ENCODE measurements at places on chromosomes 5 and 9.

GRCh38 chr5:72451741-72452505 lies 55.3 kb downstream of the ZNF366 start:
- DNase-seq = no peak

DNA sequence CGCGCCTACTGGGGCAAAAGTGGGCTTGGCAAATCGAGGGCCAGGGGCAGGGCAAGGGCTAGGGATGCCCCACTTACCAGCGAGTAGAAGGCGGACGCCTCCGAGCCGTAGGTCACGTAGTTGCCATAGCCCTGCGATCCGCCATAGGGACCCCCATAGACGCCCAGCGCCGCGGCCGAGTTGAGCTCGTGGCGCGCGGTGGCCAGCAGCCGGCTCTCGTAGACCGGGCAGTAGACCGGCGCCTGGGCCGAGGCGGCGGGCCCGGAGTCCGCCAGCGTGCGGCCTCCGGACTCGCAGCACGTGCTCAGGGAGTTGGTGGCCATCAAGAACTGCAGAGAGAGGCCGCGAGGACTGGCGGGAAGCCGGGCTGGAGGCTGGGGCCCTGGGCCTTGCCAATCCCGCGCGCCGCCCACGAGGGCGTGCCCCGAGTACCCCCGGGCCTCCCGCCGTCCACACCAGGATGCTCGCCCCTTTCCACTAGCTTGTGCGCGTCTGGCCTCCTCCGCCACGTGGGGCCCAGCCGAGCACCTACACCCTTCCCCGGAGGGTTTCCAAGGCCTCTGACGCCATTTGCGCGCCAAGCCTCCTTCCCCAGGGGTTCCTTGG lies 891 bp downstream of the IRX4 start:
- DNase-seq = no peak

DNA sequence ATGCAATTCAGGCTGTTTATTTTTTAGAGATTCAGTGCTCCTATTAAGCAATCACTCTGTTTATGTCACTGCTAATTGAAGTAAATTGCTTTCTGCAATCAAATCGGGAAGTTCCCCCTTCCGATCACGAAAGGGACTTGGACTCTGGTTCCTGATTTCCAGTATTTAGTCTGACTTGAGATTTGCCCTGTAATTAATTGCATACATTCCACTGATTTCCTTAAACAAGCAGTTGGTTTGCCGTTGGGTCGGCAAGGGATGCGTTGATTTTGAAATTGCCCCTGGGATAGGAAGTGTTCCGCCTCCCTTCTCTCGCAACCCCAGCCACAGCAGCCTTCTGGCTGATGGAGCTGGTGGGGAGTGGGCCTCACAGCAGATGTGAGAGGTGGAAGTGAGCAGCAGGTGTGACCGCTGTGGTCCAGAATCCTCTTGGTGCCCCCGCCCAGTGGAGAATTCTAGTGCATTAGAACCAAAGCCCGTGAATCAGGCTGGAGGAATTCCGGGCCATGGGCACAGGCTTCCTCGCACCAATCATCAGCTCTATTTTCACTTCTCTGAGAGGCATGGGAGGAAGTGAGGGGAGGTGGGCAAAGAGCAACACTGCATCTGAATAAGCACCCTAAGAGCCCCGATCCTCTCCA lies 102.5 kb downstream of the SPRY4 start:
- DNase-seq = no peak

DNA sequence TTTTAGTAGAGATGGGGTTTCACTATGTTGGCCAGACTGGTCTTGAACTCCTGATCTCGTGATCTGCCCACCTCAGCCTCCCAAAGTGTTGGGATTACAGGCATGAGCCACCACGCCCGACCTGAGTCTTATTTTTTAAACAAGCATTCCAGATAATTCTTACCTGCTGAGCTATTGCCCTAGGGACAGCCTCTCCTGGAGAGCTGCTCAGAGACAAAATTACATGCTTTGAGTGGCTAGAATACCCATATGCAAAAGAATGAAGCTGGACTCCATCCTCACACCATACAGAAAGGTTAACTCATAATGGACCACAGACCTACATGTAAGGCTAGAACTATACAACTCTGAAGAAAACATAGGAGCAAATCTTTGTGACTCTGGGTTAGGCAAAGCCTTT lies 41.6 kb downstream of the GTF3C4 start:
- no peak for DNase-seq

DNA sequence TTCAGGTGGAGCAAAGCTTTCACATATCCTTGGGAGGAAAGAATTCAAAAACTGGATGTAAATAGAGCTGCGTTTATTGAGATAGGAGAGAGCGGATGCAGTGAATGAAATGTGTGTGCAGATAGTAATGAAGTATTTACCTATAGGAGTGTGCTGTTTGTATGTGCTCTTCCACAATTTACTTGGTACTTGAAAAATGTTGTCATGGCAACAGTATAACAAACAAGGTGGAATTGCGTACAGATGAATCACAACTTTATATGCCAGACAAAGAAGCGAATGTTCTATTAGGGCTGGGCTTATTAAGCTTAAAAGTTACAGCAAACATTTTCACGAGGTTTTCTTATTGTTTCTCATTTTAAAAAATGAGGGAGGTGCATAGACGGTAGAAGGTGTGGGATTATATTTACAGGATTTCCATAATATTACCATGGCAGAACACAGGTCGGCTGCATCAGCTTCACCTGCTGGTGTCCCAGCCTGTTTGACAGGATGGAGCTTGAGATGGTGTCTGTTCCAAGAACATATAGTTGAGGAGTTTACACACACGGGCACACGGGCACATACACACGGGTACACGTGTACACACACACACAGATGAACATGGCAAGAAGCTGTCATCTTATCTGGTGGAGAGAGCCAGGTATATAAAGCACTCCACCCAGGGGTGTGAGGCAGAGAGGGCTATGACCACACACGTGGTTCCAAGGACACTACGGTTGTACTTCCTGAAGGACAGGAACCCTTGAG lies 155.7 kb downstream of the RMI1 start:
- DNase-seq = no peak

DNA sequence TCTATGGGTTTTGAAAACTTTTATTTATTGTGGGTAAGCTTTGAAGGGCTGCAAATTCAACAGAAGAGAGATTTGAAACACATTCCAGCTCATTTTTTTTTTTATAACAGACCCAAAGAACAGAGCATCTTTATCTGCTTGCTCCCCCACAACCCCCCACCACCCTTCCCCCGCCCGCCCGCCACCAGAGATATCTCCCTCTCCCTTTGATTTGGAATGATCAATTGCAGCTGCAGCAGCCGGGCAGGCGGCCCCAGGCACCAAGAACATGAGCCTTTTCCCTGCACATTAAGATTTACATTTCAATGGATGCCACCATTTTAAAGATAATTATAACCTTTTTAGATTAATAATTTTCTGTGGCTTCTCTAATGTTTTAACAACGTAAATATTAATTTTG lies 510.9 kb downstream of the ZNF608 start:
- no peak for DNase-seq

- no peak for DNase-seq
These were observed 28.0 kb downstream of the FBXW5 start for GRCh38 chr9:136916330-136917184.

DNA sequence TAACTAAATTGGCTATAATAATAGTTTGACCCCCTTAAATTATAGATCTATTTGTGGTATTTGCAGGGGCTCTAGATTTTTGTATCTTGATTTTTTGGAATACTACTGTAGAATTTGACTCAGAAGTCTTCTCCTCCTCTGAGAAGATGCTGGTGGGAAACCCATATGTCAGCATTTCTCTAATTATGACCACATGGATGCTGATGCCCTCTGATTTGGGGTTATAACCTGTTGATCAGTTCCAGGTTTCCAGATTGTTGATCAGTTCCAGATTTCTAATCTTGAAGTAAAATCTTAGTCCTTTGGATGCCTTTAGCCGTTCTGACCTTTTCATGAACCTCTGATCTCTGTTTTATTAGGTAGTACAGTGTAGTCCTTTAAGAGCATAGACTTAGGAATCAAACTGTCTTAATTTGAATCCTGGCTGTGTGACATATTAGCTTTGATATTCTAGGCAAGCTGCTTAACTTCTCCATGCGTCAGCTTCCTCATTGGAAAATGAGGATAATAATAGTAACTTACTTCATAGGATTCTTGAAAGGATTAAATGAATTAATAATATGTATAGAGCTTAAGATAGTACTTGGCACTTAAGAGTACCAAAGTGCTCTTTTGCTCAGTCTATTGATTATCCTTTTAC lies 8.1 kb downstream of the FSD1L start:
- no peak for DNase-seq

- DNase-seq = no peak
These were observed 454.2 kb downstream of the RAB3C start for GRCh38 chr5:59037041-59037440.

DNA sequence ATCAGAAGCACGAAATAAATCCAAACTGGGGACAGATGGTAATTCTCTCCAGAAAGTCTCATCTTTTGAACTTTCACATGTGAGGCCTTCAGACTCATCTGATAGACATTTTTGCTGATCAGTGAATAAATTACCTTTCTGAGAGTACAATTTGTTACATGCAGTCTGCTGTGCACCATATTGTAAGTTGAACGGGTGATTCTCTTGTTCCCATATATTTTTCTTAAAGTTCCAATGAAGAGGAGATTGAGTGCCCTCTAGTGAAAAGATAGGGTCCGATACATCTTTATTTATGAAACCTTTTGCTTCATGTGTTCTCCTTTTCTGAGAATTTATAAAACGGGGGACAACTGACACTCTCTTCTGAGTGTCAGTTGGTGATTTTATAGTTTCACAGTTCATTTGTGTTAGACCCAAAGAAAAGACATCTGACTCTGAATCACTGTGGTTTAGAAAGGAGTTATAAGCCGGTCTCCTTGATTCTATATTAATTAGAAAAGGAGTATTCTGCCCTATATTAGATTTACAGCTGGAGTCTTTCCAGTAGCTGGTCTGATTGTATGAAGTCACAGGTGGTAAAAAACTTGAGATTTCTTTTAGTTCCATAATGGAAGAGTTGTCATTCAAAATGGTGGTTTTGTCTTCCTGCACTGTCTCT lies 30.4 kb downstream of the GNG10 start:
- no peak for DNase-seq

GRCh38 chr5:5953584-5954274 lies 424.6 kb downstream of the MED10 start:
- no peak for DNase-seq

GRCh38 chr9:129497813-129498450 lies 123.0 kb downstream of the C9orf50 start:
- no peak for DNase-seq

GRCh38 chr5:65630981-65631380 lies 6.2 kb downstream of the SHLD3 start:
- no peak for DNase-seq

DNA sequence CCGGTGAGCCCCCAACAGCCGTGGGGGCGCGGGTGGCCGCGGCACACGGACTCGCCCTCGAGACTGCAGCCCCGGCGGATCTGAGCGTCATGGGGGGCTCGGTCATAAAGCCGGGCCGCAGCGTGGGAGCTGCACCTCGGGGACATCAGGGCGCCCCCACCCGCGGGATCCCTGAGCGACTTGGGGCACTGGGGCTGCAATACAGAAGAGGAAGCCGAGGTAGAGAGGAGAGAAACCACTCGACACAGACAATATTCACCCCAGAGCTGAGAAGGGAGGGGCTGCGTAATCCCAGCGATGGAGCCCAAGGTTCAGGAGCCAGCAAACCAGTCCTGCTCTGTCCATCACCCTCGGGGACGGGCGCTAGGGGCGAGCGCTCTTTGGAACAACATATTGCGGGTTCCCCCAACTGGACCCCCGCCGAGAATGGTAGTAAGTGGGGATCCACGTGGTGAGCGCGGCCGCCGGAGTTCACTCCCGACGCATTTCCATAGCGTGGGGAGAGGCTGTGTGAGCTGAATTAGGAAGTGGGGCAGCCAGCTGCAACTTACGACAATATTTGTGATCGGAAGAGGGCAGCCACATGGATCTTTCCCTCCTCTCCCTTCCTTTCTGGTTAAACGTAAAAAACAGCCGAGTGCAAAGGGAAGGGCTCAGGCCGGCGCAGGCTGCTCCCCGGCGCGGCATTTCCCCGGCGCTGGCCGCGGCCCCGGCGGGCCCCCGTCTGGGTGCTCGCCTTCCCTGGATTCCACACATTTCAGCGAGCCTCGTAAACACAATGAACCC lies 9.9 kb downstream of the PTCH1 start:
- peak; percentile 34 for DNase-seq

DNA sequence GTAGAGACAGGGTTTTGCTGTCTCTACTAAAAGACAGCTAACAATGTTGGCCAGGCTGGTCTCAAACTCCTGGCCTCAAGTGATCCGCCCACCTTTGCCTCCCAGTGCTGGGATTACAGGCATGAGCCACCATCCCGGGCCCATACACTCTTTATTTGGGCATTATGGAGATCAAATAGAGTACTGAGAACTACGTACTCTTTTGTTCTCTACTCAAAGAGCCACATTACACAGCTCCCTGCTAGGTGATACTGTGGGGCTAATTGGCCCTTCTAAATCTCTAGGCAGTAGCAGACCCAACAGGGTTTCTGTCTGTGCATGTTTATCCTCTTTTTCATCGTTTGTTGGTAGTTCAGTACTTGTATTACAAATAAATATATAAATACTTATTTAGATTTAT lies 16.1 kb downstream of the CKMT2 start:
- no peak for DNase-seq

DNA sequence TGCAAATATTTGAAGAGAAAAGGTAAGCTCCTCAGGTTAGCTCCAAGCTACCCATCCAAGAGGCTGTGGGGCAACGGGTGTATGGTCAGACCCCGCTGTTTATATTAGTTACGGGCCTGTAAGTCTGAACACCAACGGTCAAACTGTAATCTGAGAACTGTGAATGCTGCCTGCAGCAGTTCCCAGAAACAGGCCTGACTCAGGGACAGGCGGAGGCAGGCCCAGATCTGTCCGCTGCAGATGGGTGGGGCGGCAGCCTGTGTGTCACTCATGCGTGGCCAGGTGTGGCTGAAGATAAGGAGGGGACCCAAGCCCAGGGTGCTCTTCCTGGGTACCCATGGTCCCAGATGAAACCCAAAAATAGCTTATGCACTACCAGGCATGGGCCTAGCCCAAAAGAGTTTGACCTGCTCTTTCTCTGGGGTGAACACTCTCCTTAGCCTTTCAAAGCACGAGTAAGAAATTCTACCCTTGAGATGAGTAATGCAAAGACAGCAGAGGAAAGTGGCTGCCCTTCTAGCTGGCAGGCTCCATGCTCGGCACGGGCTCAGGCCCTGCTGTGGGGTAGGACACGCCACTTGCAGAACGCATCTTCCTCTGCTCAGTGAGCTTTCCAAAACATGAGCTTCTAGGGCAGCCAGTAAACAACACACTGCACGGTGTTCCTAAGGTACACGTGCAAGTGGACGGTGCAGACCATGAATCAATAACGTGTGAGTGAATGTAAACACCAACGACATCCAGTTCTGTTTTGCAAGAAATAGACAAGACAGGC lies 9.1 kb downstream of the UBAC1 start:
- DNase-seq = no peak

GRCh38 chr5:147693233-147693632 lies 89.3 kb downstream of the JAKMIP2 start:
- DNase-seq = no peak

- no peak for DNase-seq
These were observed 814.5 kb downstream of the MTRR start for GRCh38 chr5:8683496-8683895.

- DNase-seq = no peak
These were observed 254.8 kb upstream of the PPP1R2B start for GRCh38 chr5:156595132-156595787.

Data from stimulated activated CD4-positive, alpha-beta T cell treated with anti-CD3 and anti-CD28 coated beads, Interleukin-2, amount 100 ng/mL, for 24 hours (primary cell).